ENCODE measurements at places on chromosomes 7 and 10.

DNA sequence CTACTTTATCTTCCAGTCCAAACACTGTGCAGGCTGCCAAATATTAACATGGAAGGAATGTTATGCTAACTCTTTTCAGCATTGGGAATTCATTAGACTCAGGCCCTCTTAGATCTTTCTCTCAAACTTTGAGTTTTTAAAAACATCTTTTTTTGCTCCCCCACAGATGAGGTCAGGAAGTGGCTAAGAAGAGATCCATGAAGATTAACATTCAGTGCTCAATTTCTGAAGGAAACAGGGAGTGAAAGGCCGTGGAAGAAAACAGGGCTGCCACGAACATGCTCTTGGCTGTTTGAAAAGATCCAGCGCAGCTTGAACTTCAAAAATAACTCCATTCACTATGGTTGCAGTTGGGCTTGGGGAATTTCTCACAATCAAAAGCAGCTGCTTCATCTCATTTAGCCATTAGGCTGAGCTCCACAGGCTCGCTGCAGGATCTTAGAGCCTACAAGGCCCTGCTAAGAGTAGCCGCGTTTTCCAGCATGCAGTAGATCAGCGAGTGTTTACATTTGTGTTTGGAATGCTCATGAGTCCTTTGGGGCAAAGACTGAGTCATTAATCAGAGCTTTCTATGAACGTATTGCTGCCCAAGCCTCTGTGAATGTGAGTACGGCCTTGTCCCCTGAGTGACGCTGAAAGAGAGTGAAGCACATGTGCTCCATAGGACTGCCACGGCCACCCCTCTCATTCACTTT, 41.2 kb upstream of the TNS3 start:
- no peak for DNase-seq

GRCh38 chr10:125043841-125044658, 102.1 kb downstream of the ZRANB1 start:
- DNase-seq: no peak

DNA sequence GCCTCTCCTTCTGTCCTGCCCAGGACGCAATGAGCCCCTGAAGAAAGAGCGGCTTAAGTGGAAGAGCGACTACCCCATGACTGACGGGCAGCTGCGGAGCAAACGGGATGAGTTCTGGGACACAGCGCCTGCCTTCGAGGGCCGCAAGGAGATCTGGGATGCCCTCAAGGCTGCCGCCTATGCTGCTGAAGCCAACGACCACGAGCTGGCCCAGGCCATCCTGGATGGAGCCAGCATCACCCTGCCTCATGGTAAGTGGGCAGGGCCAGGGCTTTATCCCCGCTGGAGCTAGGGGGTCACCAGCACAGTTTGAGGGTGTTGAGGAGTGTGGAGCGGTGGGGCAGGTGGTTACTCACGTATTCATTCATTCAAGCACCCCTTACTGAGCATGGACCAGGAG, 4.7 kb upstream of the ANKRD2 start:
- DNase-seq: no peak

DNA sequence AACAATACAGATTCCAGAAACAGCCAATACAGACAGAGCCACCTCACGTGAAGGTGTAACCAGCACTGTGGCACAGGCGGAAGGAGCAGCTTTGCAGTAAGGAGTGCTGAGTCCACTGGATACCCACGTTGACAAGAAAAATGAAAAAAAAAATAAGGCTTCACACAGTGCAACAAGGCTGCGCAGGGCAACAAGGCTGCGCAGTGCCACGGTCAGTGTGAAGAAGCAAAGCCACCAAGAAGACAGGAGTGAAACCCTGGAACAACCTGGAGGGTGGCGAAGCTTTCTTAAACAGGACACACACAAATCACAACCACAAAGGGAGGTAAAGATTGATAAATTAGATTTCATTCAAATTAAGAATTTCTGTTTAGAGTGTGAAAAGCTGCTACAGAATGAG, 204.0 kb downstream of the MAD1L1 start:
- no peak for DNase-seq

- no peak for DNase-seq
Observed at GRCh38 chr10:5611899-5612680, 54.3 kb downstream of the ASB13 start.

DNA sequence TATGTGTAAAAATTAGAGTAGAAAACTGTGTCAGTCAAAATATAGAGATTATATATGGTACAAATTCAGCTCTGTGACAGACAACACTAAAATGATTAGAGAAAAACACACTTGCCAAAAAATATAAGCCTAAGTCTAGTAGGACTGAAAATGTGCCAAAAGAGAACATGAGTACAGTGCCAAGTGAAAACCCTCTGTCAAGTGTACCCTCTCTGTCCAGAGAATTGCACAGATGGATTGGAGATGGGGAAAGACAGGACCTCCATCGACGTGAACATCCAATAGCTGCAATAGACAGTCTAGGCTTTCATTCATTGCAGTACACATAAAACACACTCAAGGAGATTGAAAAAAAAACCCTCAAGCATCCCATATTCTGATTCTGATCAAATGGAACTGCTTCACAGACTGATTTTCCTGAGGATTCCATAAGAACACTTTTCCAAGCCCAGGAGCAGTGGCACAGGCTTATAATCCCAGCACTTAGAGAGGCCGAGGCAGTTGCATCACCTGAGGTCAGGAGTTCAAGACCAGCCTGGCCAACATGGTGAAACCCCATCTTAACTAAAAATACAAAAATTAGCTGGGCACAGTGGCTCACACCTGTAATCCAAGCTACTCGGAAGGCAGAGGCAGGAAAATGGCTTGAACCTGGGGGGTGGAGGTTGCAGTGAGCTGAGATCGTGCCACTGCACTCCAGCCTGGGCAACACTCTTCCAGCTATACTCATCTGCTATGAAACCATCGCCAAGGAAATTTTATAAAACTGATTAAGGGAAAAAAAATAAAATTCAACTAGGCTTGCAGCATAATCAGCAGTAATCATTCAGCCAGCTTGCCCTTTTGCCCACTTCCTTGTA, 110.0 kb upstream of the TRIM24 start:
- DNase-seq: no peak

DNA sequence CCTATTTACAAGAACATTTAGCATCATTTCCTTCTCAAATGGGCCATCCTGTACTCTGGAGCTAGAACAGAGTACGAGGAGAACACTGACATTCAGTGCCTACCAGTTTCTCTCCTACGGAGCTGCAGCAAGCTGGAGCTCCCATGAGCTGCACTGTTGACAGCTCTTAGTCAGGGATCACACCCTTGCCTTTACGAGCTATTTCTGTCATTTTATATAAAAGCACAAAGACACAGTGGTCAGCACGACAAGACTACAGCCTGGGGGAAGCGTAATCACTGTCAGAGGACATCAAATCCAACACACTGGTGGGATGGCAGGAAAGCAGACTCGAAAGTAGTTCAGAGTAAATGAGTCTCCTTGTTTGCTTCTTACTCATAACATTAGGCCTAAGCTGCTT, 2.7 kb downstream of the CDCA7L start:
- DNase-seq: no peak

DNA sequence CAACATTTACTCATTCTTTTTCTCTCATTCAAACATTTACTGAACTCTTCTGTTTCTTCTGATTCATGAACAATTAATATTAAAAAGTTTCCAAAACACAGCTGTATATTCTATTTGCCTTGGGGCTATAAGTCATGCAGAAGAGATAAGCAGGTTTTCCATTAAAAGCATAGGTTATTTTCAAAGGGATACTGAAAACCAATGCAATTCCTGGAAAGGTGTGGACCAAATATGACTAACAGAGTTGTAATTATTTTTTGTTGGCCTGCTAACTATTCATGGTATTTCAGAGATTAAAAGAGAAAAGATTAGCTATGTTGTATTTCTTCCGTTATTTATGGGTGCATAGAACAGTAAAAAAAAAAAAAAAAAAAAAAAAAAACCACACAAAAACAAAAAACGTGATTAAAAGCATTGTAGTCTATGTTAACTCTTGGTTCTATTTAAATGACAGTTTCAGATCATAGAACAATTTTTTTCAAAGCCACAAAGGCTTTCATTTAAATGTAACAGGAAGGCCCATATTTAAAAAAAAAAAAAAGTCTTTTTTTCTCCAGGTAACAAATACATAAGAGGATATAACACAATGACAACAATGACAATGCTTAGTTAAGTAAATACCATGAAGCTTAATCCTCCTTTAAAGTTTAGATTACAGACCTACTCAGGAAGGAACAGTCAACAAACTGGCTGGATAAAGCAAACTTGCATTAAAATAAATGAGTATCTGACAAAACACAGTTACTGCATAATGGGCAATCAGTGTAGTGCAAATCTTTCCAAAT, 1042.9 kb downstream of the GATA3 start:
- DNase-seq: no peak

GRCh38 chr10:132351611-132352010, 19.6 kb downstream of the LRRC27 start:
- no peak for DNase-seq

GRCh38 chr7:77980087-77980713, 181.6 kb downstream of the PHTF2 start:
- no peak for DNase-seq

DNA sequence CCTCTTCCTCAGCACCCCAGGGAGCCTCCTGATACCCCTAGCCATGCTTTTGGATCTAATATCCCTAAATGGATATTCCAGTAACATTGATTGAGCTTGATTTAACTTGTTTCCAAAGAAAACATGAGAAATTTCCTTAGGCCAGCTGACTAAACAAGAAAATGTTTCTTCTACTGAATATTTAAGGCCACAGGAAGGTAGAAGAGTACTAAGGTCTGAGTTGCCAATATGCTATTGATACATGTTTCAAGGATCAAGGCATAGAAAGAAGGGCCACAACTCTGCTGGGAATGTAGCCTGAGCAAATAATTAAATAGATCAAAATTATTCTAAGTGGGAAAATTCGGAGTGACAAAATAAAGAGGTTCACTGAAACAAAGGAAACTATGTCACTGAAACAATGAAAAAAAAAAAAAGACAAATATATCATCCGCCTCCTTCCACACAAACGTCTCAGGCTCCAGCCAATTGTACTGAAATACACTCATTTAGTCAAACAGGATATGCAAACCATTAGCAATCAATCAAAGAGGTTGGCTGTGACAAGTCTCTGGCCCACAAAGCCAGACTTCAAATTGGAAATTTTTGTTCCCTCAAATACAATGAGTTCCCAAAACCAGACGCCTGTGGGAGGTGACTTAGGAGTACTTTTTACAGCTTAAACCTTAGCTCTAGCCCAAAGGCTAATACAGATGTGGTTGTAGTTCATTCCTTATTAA, 396.2 kb downstream of the HTR7 start:
- no peak for DNase-seq

GRCh38 chr7:41629711-41630111, 73.2 kb downstream of the INHBA start:
- DNase-seq: no peak

DNA sequence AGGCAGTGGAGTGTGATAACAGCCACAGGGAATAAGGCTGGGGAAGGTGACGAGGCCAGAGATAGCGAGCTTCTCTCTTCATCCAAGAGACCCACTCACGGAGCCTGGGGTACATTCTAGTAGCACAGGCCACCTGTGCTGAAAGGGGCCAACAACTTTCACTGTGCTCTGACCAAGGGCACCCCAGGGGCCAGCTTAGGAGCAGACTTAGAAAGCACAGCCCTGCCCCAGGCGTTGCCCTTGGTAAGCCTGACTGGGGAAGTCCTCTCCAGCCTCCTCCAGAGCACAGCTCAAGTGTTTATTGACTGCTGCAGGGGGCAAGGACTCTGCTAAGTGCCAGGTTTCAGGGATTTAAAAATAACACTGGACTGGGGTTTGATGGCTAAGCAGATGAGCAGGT, 44.7 kb downstream of the EBF3 start:
- DNase-seq: no peak

- DNase-seq: no peak
Observed at GRCh38 chr10:102347236-102347828, 48.2 kb upstream of the NFKB2 start.

DNA sequence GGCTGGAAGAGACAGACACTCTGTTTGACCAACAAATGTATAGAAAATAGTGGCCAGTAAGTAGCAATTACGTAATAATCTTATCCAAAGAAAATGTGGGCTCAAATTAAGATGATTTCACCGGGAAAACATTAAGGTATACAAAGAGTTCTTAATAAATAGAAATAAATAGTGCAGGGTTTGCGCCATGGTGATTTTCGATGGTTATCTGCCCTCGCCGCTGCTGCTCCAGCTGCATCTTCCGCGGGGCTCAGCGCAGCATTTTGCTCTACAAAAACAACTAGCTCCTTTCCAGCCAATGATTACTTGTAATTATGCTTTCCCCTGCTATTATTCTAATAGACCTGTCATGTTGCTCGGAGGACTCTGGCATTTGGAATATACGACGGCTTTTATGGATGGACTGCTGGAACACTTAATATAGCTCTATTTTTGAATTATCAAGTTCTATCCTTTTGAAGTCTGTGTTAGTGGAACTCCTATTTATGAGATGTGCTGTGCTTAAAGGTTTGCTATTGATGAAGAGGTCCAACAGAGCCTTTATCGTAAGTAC, 103.8 kb downstream of the BUB3 start:
- DNase-seq: no peak

DNA sequence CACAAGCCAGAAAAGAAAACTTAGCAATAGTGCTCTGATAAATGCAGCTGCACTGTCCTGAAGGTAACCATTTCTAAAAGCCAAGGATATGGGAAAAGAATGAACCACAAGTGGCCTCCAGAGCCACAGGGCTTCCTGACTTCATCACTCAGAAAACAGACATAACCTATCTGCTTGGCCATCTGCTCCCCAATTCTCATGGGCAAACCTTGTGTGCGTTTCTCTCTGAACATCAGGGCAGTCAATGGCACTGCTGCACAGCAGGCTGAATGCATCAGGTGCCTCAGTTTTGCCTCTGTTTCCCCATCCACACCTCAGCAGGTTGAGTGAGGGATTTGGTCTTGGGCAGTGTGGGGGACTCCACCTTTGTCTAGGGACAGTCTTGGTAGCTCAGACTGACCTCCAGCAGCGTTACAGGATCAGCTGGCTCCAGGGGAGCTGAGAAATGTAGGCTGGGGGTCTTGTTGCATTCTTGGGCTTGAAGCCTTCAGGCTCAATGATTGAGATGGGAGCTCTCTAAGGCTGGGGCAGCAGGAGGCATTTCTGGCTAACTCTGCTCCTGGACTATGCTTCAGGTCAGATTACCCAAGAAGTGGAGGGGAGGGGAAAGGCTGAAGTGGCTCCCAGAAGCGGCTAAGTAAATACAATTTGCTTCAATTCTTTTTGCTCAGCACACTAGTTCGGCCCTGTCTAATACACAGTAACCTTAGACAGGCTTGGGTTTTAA, 23.6 kb upstream of the PDLIM1 start:
- DNase-seq: no peak

GRCh38 chr7:2614631-2615330, 17.0 kb upstream of the TTYH3 start:
- no peak for DNase-seq

DNA sequence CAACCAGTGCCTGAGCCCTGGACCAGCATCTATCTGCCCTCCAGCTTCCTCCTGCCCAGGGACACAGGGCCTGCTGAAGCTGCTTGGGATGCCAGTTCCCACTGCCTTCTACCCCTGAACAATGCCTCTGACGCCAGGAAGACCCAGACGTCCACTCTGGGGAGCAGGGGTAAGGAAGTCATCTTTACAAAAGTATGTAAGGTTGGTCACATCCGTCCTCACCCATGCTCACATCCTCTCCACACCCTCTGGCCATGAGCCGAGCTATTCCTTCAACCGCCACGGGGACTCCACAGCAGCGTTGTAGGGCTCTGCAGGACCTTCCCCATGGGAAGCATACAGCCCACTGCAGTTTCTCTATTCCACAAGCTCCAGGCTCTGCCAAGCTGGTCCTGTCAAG, 58.5 kb downstream of the CLRN3 start:
- DNase-seq: no peak

Data from stimulated activated naive CD4-positive, alpha-beta T cell (primary cell).